Activated CD8-positive, alpha-beta memory T cell treated with anti-CD3 and anti-CD28 coated beads for 48 hours (primary cell): ENCODE measurements at places on chromosomes 4 and X.

GRCh38 chr4:57220734-57221133 lies 110.5 kb upstream of the IGFBP7 start:
- no peak for DNase-seq

DNA sequence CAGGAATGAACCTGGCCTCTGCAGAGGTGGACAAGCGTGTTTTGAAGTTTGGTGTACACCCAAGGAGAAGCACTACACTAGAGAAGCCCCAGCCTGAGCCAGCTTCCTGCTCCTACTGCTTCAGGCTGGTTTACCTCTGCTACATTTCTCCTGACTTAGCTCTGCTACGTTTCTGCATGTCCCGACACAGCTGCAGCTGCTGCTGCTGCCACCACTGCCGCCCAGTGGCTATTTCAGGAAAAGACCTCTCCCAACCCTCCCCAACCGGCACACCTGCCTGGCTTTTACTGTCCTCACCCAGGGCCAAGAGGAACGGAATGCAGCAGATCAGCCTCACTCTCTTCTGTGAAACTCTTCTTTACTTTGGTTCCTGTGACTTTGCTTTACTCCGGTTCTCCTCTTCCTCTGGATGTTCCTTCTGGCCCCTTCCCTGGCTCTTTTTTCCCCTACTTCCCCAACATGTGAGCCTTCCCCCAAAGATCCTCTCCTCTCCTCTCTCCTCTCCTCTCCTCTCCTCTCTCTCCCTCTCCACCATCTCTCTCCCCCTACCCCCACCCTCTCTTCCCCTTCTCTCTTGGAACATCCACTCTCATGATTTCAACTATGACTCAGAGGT lies 3.1 kb upstream of the P2RY4 start:
- DNase-seq = no peak

DNA sequence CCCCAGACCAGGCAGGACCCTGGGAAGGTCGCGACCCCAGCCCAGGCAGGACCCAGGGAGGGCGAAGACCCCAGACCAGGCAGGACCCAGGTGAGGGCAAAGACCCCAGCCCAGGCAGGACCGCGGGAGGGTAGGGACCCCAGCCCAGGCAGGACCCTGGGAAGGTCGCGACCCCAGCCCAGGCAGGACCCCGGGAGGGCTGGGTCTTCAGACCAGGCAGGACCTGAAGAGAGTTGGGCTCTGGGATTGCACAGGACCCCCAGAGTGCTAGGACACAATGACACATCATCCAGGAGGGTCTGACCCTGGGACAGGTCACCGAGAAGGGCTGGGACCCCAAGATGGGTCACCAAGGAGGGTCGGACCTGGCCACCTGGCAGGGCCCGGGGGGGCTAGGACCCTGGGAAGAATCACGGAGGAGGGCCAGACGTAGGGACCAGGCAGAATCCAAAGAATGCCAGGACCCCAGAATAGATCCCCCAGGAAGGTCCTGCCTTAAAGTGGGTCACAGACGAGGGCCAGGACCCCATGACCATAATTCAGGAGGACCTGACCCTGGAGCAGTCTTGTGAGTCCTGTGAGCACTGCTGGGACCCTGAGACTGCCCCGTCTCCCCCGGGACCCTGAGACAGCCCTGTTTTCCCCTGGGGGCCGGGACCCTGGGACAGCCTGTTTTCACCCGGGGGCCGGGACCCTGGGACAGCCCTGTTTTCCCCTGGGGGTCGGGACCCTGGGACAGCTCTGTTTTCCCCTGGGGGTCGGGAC lies 1.4 kb downstream of the PCGF3 start:
- no peak for DNase-seq

GRCh38 chrX:155027509-155028066 lies 944 bp downstream of the FUNDC2 start:
- no peak for DNase-seq

DNA sequence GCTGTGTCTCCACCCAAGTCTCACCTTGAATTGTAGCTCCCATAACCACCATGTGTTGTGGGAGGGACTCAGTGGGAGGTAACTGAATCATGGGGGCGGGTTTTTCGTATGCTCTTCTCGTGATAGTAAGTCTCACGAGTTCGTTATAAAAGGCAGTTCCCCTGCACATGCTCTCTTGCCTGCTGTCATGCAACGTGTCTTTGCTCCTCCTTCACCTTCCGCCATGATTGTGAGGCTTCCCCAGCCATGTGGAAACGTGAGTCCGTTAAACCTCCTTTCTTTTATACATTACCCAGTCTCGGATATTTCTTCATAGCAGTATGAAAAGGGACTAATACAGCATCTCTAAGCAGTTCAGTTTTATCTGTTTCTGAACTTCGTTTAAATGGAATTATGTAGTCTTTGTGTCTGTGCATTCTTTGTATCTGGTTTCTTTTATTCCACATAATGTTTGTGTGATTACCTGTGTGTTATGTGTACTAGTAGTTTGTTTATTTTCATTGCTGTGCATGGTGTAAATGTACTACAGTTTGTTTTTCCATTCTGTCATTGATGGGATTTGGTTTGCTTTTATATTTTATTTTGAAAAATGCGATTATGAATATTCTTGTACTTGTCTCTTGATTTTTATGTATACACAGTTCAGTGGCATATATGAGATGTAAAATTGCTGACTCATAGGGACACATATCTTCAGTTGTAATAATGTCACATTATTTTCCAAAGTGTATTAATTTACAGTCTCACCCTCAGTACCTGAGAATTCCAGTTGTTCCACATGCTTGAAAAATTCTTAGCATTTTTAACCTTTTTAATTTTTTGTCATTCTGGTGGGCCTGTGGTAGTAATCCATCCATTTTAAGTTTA lies 304.9 kb downstream of the GBA3 start:
- no peak for DNase-seq

GRCh38 chr4:71052716-71053115 lies 59.3 kb downstream of the DCK start:
- no peak for DNase-seq

DNA sequence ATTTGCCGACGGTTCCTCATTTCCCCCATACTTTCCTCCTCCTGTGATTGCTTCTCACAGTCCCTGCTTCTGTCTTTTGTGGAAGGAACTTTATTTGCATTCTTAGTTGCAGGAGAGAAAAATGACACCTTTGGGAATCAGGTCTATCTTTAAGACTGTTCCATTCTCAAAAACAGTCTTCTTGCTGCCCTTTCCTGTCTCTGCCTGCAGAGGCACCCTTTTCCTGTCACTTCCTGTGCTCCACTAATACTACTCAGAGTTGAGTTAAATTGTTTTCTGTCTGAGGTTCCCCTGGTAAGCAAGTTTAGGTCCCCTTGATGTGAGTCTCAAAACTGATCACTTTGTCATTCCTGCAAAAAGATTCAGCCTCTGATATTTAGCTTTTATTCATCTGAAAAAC lies 208.8 kb upstream of the CLNK start:
- DNase-seq = no peak
